ENCODE measurements at places on chromosomes 2 and 18. TPM values are rescaled to one million over a fixed set of nuclear protein-coding genes. Genes with fewer than 3 reads are reported as not detected.

DNA sequence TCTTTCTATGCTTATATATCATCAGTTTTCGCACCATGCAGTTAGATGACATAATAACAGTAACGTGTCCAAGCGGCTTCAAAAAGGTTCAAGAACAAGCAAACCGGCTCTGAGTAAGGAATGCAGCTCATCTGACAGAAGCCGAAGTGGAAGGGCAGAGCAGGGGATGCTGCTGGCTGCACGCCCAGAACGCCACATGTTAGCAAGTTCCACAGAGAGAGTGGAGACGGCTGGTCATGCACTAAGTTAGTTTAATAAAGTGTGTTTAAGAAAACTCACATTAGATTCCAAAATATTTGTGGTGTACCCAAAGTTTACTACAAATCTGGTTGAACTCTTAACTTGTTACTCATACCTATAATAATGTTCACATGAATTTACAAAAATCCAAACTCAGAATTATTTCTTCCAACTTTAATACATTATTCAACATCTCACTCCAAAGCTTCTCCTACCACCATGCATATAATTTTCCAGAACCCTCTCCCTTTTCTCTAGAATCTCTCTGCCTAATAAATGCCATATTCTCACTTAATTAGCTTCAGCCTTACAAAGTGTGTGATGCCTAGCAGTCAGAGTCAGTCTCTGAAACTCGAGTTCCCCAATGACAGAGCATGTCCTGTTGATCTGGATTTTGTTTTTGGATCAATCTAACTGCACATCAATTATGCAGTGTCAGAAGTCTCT is 170.0 kb downstream of the DNAH7 start:
- peak; percentile 77 for DNase-seq

- no peak for DNase-seq
Measured at GRCh38 chr18:60555625-60556024, 183.1 kb upstream of the MC4R start.

DNA sequence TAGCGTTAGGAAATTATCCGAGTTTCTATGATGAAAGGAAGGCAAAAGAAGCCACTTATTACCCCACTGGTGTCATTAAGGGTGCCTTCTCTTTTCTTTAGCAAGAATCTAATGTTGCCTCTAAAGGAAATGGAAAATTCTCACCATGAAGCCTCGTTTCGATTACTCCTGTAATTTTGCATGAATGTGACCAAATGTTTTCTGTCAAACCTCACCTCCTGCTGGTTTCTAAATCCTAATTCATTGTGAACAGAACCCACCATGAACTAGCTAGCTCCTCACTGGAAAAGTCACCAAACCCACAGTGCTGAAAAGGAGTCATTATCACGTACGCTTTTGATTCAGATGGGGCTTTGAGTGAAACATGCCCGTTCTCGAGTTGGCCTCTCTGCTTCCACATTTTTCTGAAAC is 119.9 kb downstream of the COPS8 start:
- DNase-seq: no peak

- peak; percentile 59 for DNase-seq
Measured at GRCh38 chr18:12597760-12598159, 60.1 kb downstream of the SPIRE1 start.

GRCh38 chr2:152396051-152396511 is 61.1 kb downstream of the FMNL2 start:
- no peak for DNase-seq

DNA sequence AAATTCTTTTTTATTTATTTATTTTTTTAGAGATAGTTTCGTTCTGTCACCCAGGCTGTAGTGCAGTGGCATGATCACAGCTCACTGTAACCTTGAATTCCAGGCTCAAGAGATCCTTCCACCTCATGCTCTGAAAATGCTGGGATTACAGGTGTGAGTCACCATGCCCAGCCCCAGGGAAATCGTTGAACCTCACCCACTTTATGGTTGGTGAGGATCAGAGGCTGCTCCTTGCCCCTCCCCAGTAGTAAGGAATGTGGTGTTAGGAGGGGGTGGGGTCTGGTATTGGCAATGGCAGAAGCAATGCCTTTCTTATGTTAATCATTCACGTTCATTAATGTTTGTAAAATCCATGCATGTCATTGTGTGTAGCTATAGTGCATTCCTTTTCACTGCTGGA is 161.9 kb downstream of the SUCLG1 start:
- no peak for DNase-seq

DNA sequence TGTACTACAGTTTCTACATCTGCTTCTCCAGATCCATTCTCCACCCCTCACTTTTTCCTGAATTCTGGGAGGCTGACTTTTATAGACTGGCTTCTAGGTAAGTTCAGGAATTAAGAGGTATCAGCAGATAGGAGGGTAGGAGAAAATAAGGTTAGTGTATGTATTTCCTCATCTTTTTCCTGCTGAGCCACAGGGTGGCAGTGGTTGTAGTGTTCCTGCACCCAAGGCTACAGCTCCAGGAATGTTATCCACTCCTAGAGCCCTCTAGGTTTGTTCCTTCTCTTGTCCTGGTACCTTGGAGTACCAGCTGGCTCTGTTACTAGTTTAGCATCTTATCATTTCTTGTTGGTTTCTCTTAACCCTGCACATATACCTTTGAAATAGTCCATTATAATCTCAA is 40.7 kb upstream of the C2orf66 start:
- DNase-seq: no peak

GRCh38 chr2:150450765-150451164 is 36.7 kb downstream of the RND3 start:
- no peak for DNase-seq

GRCh38 chr2:222952204-222952603 is 91.4 kb downstream of the ACSL3 start:
- DNase-seq: no peak

DNA sequence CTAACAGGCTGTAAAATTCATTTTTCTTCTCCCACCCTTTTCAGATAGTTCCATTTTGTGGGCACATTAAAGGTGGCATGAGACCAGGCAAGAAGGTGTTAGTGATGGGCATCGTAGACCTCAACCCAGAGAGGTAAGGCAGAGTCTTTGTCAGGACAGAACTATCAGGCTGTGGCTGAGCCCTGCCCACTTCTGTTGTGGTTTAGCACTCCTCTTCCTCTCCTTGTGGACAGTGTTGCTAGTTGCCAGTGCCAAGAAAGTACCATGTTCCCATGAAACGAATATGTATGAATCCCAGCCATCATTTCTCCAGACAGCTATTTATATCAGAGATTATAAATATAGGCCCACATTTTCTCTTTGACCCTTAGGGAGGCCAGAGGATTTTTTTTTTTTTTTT is 1.6 kb downstream of the LGALSL start:
- DNase-seq: no peak

GRCh38 chr2:101806123-101806522 is 108.6 kb downstream of the MAP4K4 start:
- DNase-seq: no peak

The NXPH2 gene
- total RNA-seq: not detected

The PTRHD1 gene
- total RNA-seq: 8.5 TPM

The TANK gene
- total RNA-seq: 57.7 TPM

Data from aorta (tissue), 5 donors.